Nephron progenitor cell (in vitro differentiated cells): ENCODE measurements at places on chromosomes 7 and 10.

GRCh38 chr10:75660823-75661222 is 229.4 kb downstream of the LRMDA start:
- peak overlapping the region; percentile 43 for H3K27ac ChIP-seq
- peak overlapping the region; percentile 50 for H3K4me3 ChIP-seq
- H3K4me1 ChIP-seq: peaks cover 73% of the 10 kb centered on the region
- DNase-seq: peak; percentile 54

DNA sequence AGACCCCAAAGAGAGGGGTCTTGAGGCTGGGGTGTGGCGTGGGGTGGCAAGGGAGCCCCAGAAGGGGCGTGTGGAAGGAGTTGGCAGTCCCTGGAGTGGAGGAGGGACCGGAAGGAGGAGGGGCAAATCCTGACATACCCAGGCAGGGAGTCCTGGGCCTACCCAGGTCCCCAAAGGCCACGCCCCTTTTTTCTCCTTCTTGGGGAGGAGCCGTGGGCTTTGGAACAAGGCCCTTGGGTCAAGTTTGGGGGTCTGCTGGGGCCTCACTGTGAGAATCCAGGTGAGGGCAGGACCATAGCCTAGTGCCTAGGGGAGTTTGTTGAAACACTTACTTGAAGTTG is 1.2 kb upstream of the SMARCD3 start:
- H3K27ac ChIP-seq: no peak overlapping the region
- H3K36me3 ChIP-seq: no peaks in the 10 kb centered on the region
- peak overlapping the region; percentile 74 for H3K4me3 ChIP-seq
- peak; percentile 38 for DNase-seq
- H3K4me1 ChIP-seq: peaks cover 83% of the 10 kb centered on the region
- peaks cover 11% of the 10 kb centered on the region for H3K27me3 ChIP-seq

- H3K27me3 ChIP-seq: no peaks in the 10 kb centered on the region
- no peak for DNase-seq
- H3K36me3 ChIP-seq: no peaks in the 10 kb centered on the region
- H3K4me3 ChIP-seq: no peak overlapping the region
Observed at GRCh38 chr7:29478226-29478625, 85.4 kb upstream of the PRR15 start.

GRCh38 chr10:110209454-110209925 is 2.1 kb downstream of the MXI1 start:
- H3K36me3 ChIP-seq: peaks cover 15% of the 10 kb centered on the region
- peak overlapping the region; percentile 94 for H3K4me3 ChIP-seq
- peak; percentile 66 for DNase-seq
- H3K4me1 ChIP-seq: peaks cover 63% of the 10 kb centered on the region

DNA sequence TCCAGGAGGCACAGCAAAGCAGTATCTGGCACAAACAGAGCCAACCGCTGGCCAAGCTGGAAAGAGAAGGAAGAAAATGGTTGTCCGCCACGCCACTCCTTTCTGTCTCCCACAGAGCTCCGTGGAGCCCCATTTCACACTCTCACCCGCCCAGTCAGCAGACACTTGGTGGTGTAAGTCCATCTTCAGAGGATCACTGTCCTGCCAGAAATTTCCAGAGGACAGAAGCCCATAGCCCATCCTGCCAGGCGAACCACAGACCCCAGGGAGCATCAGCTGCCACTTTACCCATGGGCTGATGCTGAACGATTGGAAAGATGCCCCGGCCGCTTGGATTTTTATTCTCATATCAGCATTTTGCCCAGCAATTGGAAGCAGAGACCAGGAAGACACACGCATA is 144.7 kb upstream of the LYZL2 start:
- H3K4me3 ChIP-seq: no peak overlapping the region
- no peak overlapping the region for H3K27ac ChIP-seq
- peaks cover 27% of the 10 kb centered on the region for H3K27me3 ChIP-seq
- DNase-seq: no peak

DNA sequence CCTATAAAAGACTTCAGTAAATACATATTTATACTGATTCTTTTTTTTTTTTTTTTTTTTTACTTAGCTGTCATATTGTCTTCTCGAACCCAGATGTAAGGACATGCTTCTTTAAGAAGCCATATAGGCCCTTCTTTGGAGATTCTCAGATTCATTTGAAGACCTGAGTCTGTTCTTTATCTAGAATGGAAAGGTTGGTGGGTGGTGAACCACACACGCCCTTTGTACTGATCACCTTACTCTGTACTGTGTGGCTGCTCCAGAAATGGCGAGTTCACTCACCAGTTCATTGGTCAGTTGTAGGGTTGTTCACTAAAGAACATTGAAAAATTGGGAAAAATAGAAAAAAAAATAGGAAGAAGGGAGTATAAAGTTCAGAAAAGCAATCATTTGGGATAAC is 32.5 kb downstream of the LANCL2 start:
- H3K36me3 ChIP-seq: peaks cover 45% of the 10 kb centered on the region
- DNase-seq: no peak
- H3K4me1 ChIP-seq: no peaks in the 10 kb centered on the region
- H3K4me3 ChIP-seq: no peak overlapping the region

DNA sequence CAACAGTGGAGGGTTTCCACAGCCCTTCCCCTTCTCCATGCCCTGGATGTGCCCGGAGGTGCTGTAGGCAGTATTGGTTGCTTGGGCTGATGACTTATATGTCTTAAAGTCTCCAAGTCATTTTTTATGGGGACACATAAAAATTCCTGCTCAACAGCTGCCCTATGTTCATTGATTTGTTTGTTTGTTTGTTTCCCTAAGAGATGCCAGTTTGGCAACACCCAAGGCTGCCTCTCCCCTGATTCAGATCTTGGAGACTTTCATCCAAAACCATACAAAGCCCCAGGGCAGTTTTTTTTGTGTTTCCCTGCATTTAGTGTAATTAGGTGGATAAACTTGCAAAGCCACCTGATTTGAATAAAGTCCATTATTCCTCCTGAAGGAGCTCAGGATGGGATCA is 115.3 kb downstream of the PLPP4 start:
- H3K36me3 ChIP-seq: no peaks in the 10 kb centered on the region
- DNase-seq: no peak
- H3K27me3 ChIP-seq: peaks cover 32% of the 10 kb centered on the region
- H3K4me3 ChIP-seq: no peak overlapping the region
- H3K4me1 ChIP-seq: peaks cover 22% of the 10 kb centered on the region
- H3K27ac ChIP-seq: no peak overlapping the region

DNA sequence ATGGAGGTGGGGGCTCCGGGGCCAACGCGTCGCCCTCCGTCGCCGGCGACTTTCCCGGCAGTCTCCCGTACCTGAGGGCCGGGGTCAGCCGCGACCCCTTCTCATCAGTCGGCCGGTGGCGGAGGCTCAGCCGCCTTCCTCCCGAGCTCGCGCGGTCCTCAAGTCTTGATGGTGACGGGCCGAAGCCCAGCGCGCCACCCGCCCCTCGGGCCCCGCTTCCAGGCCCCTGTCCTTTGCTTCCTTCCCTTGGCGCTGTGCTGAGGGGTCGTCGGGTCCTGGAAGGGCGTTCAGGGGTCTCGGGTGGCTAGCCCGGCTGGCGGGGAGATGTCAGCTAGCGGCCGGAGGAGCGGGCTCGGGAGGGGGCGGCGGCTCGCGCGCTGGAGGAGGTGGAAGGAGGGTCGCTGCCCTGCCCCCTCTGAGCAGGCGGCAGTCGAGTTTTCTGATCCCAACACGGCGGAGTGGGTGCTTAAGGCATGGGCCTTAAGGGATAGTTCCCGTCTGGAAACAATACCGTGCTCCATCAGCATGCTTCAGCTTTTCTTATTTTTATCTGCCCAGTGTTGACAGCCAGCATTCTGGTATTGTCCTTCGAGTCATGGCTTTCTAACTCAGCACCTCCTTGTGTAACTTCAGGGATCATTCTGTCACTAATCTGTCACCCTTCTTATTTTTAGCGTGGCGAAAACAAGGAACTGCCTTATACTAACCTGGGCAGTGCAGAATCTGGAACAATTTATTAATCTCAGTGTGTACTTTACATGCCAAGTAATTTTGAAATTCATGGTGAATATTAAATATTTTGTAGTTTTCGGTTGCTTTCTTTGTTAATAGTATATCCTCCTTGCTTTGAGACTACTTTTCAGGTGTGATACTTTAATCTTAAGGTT is 748 bp downstream of the PHTF2 start:
- peaks cover 19% of the 10 kb centered on the region for H3K36me3 ChIP-seq
- H3K27ac ChIP-seq: peak overlapping the region; percentile 99
- H3K27me3 ChIP-seq: no peaks in the 10 kb centered on the region
- DNase-seq: peak; percentile 76
- H3K4me1 ChIP-seq: peaks cover 36% of the 10 kb centered on the region

DNA sequence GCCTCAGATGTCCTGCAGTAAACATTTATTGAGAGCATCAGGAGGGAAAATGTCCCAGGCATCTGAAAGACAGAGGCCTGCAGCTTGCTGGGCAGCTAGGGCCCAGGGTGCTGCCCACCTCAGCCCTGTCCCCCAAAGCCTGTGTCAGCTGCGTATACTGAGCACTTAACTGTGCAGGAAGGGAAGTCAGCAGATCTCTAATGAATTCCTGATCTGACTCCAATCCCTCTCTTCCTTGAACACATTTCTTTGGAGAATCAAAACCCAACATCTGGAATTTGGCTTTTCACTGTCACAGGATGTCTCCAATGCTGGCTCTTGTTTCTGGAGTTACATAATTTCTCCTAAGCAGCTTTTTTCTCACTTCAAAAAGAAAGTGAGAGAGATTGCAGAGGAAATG is 364.7 kb upstream of the NFE2L3 start:
- H3K27me3 ChIP-seq: peaks cover 6% of the 10 kb centered on the region
- H3K4me1 ChIP-seq: peaks cover 27% of the 10 kb centered on the region
- no peak overlapping the region for H3K4me3 ChIP-seq
- H3K36me3 ChIP-seq: peaks cover 4% of the 10 kb centered on the region

GRCh38 chr7:80832006-80832405 is 86.8 kb downstream of the SEMA3C start:
- no peaks in the 10 kb centered on the region for H3K27me3 ChIP-seq
- H3K4me1 ChIP-seq: peaks cover 31% of the 10 kb centered on the region
- no peak overlapping the region for H3K27ac ChIP-seq
- peaks cover 19% of the 10 kb centered on the region for H3K36me3 ChIP-seq

DNA sequence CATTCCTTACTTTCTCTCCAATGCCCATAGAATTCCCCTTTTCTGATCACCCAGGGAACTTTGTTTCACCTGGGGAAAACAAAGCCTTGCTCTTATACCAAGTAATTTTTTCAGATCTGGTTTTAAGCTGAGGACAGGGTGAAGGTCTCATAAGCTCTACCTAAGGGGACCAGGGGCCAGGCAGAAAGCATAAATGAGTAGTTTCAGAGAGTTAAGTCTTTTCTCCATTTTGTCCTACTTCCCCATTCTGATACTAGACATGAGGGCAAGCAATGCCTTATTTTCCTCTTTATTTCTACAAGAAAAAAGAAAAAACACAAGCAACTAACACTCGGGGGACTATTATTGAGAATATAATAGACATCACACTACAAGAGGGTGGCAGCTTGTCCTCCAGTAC is 2.9 kb downstream of the AKR1D1 start:
- no peaks in the 10 kb centered on the region for H3K4me1 ChIP-seq
- H3K27me3 ChIP-seq: no peaks in the 10 kb centered on the region
- H3K27ac ChIP-seq: no peak overlapping the region
- H3K4me3 ChIP-seq: no peak overlapping the region
- H3K36me3 ChIP-seq: peaks cover 4% of the 10 kb centered on the region
- DNase-seq: no peak

DNA sequence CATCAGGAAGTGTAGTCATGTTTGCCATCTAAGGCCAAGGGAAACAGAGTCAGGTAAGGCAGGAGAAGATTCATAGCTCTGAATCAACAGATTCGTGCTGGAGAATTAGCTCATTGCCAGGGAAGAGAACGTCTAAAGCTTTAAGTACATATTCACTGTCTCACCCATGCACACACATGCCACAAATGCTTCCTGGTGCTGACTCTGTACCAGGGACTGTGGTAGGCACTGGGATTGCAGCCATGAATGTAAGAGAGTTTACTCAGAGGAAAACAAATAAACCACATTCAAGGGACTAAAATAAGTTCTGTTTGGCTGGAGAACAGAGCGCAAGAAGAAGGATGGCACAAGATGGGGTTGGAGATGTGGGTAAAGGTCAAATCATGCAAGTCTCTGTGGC is 89.8 kb upstream of the HPS1 start:
- peaks cover 5% of the 10 kb centered on the region for H3K27me3 ChIP-seq
- H3K27ac ChIP-seq: no peak overlapping the region
- no peak for DNase-seq
- no peak overlapping the region for H3K4me3 ChIP-seq
- H3K36me3 ChIP-seq: no peaks in the 10 kb centered on the region
- peaks cover 20% of the 10 kb centered on the region for H3K4me1 ChIP-seq

GRCh38 chr10:62887642-62888041 is 71.5 kb upstream of the EGR2 start:
- no peak for DNase-seq
- H3K4me1 ChIP-seq: peaks cover 24% of the 10 kb centered on the region
- H3K4me3 ChIP-seq: no peak overlapping the region

DNA sequence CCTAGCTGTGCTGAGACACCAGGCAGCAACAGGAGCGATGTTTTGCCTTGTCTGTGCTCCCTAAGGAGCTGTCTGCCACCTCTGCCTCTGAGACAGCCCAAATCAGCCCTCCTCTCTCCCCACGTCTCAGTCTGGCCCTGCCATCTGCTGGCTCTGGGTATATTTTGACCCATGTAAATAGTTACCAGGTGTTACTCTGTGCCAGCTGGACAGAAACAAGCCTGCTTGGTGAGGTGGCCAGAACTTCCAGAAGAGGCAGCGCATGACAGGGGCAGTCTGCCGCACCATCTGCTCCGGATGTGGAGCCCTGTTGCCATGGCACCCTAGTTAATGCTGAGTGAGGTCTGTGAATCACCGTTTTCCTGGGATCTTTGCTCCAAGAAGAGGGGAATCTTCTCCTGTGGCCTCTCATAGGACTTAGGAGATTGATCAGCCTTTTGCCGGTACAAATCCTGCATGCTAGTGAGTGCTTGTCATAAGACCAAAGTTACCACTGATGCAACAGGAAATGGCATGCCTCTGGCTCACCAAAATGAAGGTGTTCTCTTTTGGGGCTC is 31.8 kb downstream of the GSTO2 start:
- H3K4me1 ChIP-seq: peaks cover 29% of the 10 kb centered on the region
- peaks cover 11% of the 10 kb centered on the region for H3K36me3 ChIP-seq
- H3K4me3 ChIP-seq: no peak overlapping the region

DNA sequence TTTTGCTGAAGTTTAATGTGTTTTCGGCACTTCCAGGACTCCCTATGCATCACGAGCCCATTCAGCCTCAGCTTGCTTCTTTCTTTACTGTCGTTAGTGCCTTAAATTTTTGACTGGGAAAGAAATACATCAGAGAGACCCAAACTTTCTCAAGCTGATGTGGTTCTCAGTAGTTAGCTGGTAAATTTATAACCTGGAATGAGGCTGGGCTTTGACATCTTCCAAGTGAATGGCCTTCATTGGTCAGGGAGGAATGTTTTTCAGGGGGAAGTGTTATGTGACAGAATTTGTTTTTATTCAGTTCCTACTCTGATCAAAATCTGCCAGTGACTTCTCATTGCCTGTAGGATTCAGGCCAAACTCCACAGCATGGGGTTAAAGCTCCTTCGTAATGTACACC is 296.9 kb downstream of the SORCS3 start:
- H3K4me1 ChIP-seq: peaks cover 14% of the 10 kb centered on the region
- no peaks in the 10 kb centered on the region for H3K36me3 ChIP-seq
- H3K4me3 ChIP-seq: no peak overlapping the region
- no peak overlapping the region for H3K27ac ChIP-seq
